Cortex of kidney (tissue), 1 donor: ENCODE measurements at places on chromosomes 3 and 15.

- DNase-seq, result no peak
Observed at GRCh38 chr3:141764045-141764444, 837 bp downstream of the GRK7 start.

GRCh38 chr15:55277116-55277564, 12.5 kb downstream of the RAB27A start:
- no peak for DNase-seq

- no peak for DNase-seq
Observed at GRCh38 chr15:78087951-78088772, 4.2 kb upstream of the SH2D7 start.

- no peak for DNase-seq
Observed at GRCh38 chr3:52415800-52416199, 29.1 kb downstream of the SEMA3G start.

GRCh38 chr3:16893618-16894200, 9.0 kb downstream of the PLCL2 start:
- DNase-seq, result no peak
